ENCODE measurements at places on chromosomes 1 and 21. TPM values are rescaled to one million over a fixed set of nuclear protein-coding genes. Genes with fewer than 3 reads are reported as not detected.

- H3K27me3 ChIP-seq = no peaks in the 10 kb centered on the region
- H3K4me1 ChIP-seq = no peaks in the 10 kb centered on the region
- peaks cover 19% of the 10 kb centered on the region for H3K36me3 ChIP-seq
These were observed 9.2 kb upstream of the CHAF1B start for GRCh38 chr21:36375994-36376393.

- H3K27ac ChIP-seq = no peak overlapping the region
- H3K36me3 ChIP-seq = no peaks in the 10 kb centered on the region
- no peaks in the 10 kb centered on the region for H3K27me3 ChIP-seq
- no peaks in the 10 kb centered on the region for H3K4me1 ChIP-seq
- DNase-seq = no peak
- H3K4me3 ChIP-seq = no peak overlapping the region
These were observed 59.5 kb downstream of the CNIH3 start for GRCh38 chr1:224675590-224675989.

GRCh38 chr1:201348211-201348566, 29.3 kb downstream of the TNNT2 start:
- H3K27ac ChIP-seq = no peak overlapping the region
- peaks cover 43% of the 10 kb centered on the region for H3K27me3 ChIP-seq
- no peaks in the 10 kb centered on the region for H3K4me1 ChIP-seq
- no peaks in the 10 kb centered on the region for H3K36me3 ChIP-seq
- no peak overlapping the region for H3K4me3 ChIP-seq

- no peak overlapping the region for H3K4me3 ChIP-seq
- no peaks in the 10 kb centered on the region for H3K4me1 ChIP-seq
- no peaks in the 10 kb centered on the region for H3K36me3 ChIP-seq
- DNase-seq = no peak
- no peaks in the 10 kb centered on the region for H3K27me3 ChIP-seq
These were observed 124.9 kb downstream of the RGS2 start for GRCh38 chr1:192933744-192934143.

DNA sequence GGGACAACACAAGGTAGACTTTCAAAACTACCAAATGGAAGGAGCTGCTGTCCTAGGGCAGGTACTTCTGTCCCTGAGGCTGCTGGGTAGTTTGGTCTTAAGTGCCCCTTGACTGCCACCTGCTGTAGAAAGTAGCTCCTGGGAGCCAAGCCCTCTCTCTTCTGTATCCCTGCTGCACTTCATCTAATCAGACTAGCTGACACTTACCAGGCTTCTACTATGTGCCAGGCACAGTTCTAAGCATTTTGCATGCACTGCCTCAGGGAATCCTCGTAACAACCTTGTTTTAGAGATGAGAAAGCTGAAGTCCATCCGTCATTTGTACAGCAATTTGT, 15.9 kb upstream of the SRSF4 start:
- DNase-seq = no peak
- H3K4me3 ChIP-seq = no peak overlapping the region
- H3K4me1 ChIP-seq = no peaks in the 10 kb centered on the region
- no peaks in the 10 kb centered on the region for H3K27me3 ChIP-seq
- no peak overlapping the region for H3K27ac ChIP-seq

DNA sequence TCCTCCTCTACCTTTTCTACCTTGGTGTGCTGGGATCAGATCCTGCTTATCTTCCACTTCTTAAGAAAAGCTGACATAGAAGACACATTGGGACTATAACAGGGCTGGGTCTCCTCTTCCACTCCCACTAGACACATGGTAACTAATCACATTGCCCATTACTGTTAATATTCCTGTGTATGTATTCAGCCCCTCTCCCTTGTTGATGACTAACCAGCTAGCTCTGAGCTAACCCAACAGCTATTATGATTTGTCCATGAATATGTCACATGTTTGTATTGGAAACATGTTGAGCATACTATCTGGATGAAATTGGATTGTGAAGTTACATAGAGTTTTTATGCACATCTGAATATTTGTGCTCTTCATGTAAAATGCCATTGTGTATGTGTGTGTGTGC, 52.9 kb downstream of the MPZL1 start:
- H3K4me1 ChIP-seq = peaks cover 13% of the 10 kb centered on the region
- no peak overlapping the region for H3K4me3 ChIP-seq
- H3K36me3 ChIP-seq = peaks cover 3% of the 10 kb centered on the region
- DNase-seq = no peak

- no peak for DNase-seq
- H3K4me1 ChIP-seq = no peaks in the 10 kb centered on the region
- no peaks in the 10 kb centered on the region for H3K27me3 ChIP-seq
- H3K27ac ChIP-seq = no peak overlapping the region
- H3K4me3 ChIP-seq = no peak overlapping the region
These were observed 878.9 kb upstream of the CXADR start for GRCh38 chr21:16633831-16634459.

GRCh38 chr1:210746024-210746731, 387.8 kb downstream of the KCNH1 start:
- no peaks in the 10 kb centered on the region for H3K4me1 ChIP-seq
- H3K27me3 ChIP-seq = no peaks in the 10 kb centered on the region
- H3K36me3 ChIP-seq = no peaks in the 10 kb centered on the region
- no peak overlapping the region for H3K27ac ChIP-seq

- H3K36me3 ChIP-seq = peaks cover 18% of the 10 kb centered on the region
- no peak overlapping the region for H3K4me3 ChIP-seq
- H3K27ac ChIP-seq = no peak overlapping the region
- DNase-seq = no peak
These were observed 3.0 kb upstream of the ADCY10 start for GRCh38 chr1:167916766-167917511.

DNA sequence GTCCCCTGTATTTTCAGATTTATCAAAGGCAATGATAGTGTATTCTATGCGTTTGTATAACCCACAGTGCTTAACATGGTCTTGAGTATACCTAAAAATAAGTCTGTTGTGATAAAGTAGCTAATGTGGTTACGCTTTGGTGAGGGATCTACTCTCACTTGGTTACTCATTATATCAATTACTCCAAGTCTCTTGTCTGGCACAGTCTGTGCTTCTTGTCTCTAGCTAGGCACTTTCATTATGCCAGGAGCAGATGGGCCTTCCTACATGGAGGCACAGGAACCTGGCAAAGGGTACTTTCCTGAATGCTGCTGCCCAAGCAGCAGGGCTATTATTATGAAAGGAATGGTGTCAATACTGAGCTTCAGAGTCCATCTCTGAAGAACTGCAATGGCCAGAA, 4.2 kb upstream of the PTPN22 start:
- no peaks in the 10 kb centered on the region for H3K36me3 ChIP-seq
- peaks cover 36% of the 10 kb centered on the region for H3K4me1 ChIP-seq
- no peak overlapping the region for H3K4me3 ChIP-seq
- H3K27ac ChIP-seq = no peak overlapping the region
- DNase-seq = no peak
- H3K27me3 ChIP-seq = no peaks in the 10 kb centered on the region

GRCh38 chr21:31326522-31327242, 17.4 kb downstream of the TIAM1 start:
- DNase-seq = peak; percentile 23
- no peaks in the 10 kb centered on the region for H3K27me3 ChIP-seq
- H3K36me3 ChIP-seq = peaks cover 11% of the 10 kb centered on the region
- peaks cover 6% of the 10 kb centered on the region for H3K4me1 ChIP-seq
- peak overlapping the region; percentile 16 for H3K27ac ChIP-seq

DNA sequence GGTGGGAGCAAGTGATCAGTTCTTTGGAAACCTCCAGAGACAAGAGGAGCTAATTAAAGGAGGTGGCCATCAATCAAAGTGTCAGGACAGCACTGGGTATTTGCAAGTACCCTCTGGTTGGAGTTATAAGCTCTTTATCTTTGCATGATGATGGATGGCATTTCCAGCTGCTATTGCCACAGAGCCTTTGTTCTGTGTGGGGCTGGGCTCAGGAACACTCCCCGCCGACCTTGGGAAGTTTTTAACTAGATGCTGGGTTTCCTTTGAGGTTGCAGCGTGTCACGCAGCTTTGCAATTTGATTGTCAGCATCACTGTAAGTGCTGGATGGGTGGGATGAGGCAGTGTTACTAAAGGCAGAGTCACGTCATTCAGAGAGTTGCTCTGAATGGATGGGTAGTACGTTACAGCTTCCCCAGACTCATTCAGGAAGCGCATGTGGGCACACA, 68.9 kb downstream of the CNIH3 start:
- H3K36me3 ChIP-seq = no peaks in the 10 kb centered on the region
- DNase-seq = no peak
- H3K4me1 ChIP-seq = no peaks in the 10 kb centered on the region
- no peak overlapping the region for H3K4me3 ChIP-seq

- DNase-seq = no peak
- no peaks in the 10 kb centered on the region for H3K36me3 ChIP-seq
- H3K27me3 ChIP-seq = peaks cover 3% of the 10 kb centered on the region
These were observed 5.9 kb downstream of the CAMK1G start for GRCh38 chr1:209589440-209589839.

DNA sequence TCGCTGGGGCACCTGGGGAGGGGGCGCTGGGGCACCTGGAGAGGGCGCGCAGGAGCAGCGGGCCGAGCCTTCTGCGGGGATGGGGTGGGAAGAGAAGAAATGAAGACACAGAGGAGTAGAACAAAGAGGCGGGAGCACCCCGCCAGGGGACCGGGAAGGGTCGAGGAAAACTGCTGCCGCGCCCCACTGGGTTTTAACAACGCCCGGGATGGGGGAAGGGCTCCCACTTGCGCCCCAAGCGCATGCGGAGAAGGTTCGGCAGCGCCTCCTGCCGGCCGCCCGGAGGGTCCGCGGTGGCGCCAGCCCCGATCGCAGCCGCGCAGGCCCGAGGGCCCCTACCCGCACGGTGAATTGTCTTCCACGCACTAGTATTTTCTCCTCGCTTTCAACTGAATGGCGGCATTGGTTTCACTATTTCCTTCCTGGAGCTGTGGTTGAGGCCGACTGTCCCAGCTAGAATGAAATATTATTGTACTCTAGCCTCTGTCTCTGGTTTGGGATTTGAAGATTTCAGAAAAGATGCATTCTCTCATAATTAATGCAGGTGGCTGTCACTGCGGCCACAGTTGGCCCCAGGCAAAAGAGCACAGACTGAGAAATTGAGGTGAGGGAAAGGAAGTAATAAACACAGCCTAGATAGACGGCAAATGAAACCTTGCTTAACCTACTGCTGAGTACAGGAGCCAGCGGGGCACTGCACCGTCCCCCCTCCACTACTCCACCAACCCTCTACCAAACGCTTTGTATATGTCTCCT, 57.3 kb downstream of the MAB21L3 start:
- H3K4me3 ChIP-seq = peak overlapping the region; percentile 59
- no peaks in the 10 kb centered on the region for H3K36me3 ChIP-seq
- peaks cover 2% of the 10 kb centered on the region for H3K4me1 ChIP-seq
- peak overlapping the region; percentile 42 for H3K27ac ChIP-seq

DNA sequence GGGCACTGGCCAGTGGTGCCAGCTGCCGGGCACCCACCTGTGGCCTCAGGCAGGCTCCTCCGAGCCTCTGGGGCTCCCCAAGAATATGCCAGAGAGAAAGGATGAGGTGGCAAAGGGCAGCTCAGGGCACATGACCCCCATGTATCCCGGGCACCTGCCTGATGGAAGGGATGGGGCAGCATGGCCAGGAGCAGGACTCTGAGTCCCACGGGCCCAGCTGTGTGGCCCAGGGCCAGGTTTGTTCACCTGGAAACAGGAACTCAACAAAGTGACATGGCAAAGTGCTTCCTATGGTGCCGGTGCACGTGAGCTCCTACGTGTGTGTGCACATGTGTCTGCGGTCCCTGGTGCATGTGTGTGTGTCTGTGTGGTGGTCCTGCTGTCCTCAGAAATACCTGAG, 9.5 kb upstream of the GPR153 start:
- no peak for DNase-seq
- no peak overlapping the region for H3K27ac ChIP-seq
- no peak overlapping the region for H3K4me3 ChIP-seq
- H3K27me3 ChIP-seq = no peaks in the 10 kb centered on the region
- H3K36me3 ChIP-seq = no peaks in the 10 kb centered on the region

- DNase-seq = no peak
- H3K4me1 ChIP-seq = no peaks in the 10 kb centered on the region
- no peaks in the 10 kb centered on the region for H3K27me3 ChIP-seq
These were observed 100.9 kb downstream of the PEX14 start for GRCh38 chr1:10575616-10576015.

- H3K36me3 ChIP-seq = peaks cover 15% of the 10 kb centered on the region
- DNase-seq = no peak
- no peaks in the 10 kb centered on the region for H3K27me3 ChIP-seq
- H3K27ac ChIP-seq = no peak overlapping the region
- H3K4me1 ChIP-seq = peaks cover 14% of the 10 kb centered on the region
These were observed 25.5 kb downstream of the CD58 start for GRCh38 chr1:116545359-116545705.

GRCh38 chr21:44822484-44823178, 4.8 kb upstream of the SUMO3 start:
- H3K4me3 ChIP-seq = no peak overlapping the region
- no peak overlapping the region for H3K27ac ChIP-seq
- H3K4me1 ChIP-seq = no peaks in the 10 kb centered on the region
- H3K36me3 ChIP-seq = no peaks in the 10 kb centered on the region
- DNase-seq = no peak

- no peak overlapping the region for H3K4me3 ChIP-seq
- no peaks in the 10 kb centered on the region for H3K36me3 ChIP-seq
These were observed 113.7 kb upstream of the SLC35F3 start for GRCh38 chr1:233790662-233791371.

DNA sequence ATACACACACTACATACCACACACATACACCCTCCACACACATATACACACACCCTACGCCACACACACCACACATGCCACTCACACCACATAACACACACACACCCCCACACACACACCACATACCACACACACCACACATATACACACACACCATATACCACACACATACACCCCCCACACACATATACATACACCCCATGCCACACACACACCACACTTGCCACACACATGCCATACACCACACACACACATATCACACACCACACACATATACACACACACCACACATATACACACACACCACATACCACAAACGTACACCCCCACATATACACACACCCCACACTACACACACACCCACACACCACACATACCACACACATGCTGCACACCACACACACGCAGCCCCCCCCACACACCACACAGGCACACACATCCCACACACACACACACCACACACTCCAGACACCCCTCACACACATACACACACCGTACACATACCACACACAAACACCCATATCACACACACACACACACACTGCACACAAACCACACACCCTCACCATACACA, 76.7 kb upstream of the TMPRSS2 start:
- peaks cover 11% of the 10 kb centered on the region for H3K27me3 ChIP-seq
- H3K4me3 ChIP-seq = no peak overlapping the region
- no peak overlapping the region for H3K27ac ChIP-seq
- no peaks in the 10 kb centered on the region for H3K4me1 ChIP-seq
- no peak for DNase-seq
- no peaks in the 10 kb centered on the region for H3K36me3 ChIP-seq

Gene BCL2L15
- total RNA-seq = 3.6 TPM

Gene EPHB2
- total RNA-seq = not detected

Gene FAM163A
- total RNA-seq = not detected

Gene SLC26A9
- total RNA-seq = not detected

Gene ANGPTL3
- total RNA-seq = not detected

Gene NBPF19
- total RNA-seq = 59.3 TPM

Gene CASP9
- total RNA-seq = 12.0 TPM
